Stimulated activated CD8-positive, alpha-beta memory T cell treated with anti-CD3 and anti-CD28 coated beads, Interleukin-2, amount 100 ng/mL, for 1 hour (primary cell): ENCODE measurements at places on chromosomes 7 and 10.
A peak's percentile ranks its signal among the peaks of the same experiment; 100 is the strongest.

DNA sequence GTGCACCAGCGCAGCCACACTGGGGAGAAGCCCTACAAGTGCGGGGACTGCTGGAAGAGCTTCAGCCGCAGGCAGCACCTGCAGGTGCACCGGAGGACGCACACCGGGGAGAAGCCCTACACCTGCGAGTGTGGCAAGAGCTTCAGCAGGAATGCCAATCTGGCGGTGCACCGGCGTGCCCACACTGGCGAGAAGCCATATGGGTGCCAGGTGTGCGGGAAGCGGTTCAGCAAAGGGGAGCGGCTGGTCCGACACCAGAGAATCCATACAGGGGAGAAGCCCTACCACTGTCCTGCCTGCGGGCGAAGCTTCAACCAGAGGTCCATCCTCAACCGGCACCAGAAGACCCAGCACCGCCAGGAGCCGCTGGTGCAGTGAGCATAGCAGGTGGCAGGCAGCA, 12.9 kb downstream of the ZSCAN25 start:
- no peak for DNase-seq

GRCh38 chr10:22839639-22840038, 88.2 kb upstream of the ARMC3 start:
- no peak for DNase-seq

DNA sequence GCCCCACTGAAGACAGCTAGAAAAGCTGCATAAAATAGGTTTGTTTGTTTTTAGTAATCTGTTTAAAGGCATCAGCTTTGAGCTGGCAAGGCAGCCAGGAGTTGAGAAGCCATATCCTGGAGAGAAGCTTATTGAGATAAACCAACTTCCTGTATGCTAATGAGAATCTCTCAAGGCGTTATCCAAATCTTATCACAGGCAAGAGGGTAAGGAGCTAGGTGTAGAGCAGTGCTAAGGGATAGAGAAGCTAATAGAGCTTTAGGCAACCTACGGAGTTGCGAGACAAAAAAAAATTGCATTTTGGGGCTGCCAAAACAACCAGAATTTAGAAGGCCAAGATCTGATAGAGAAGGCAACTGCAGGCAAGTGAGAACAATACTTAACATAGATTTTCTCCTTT, 641.6 kb downstream of the SH2D4B start:
- DNase-seq, result no peak

DNA sequence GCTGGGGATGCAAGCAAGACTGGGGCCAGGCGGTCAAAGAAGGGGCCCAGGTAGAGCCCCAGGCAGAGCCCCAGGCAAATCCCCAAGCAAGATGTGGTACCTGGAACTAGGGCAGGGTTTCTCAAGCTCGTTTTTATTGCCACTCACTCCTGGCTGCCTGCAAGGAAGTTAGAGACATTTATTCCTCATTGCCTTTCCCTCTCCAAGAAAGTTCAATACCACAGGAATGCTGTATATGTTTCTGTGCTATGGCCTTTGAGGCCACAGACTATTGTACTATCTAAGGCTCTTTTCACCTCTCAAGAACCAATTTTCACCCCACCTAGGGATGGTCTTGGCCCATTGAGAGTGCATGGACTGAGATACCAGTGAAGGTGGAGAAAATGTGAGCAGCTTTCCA, 71.3 kb downstream of the TACC2 start:
- DNase-seq, result no peak

GRCh38 chr7:140161047-140161446, 15.7 kb downstream of the KDM7A start:
- no peak for DNase-seq

GRCh38 chr10:131655101-131655849, 245.5 kb upstream of the PPP2R2D start:
- no peak for DNase-seq

GRCh38 chr10:71725249-71725648, 5.7 kb upstream of the C10orf105 start:
- DNase-seq, result no peak

GRCh38 chr10:33520223-33520622, 185.8 kb upstream of the NRP1 start:
- DNase-seq, result no peak

DNA sequence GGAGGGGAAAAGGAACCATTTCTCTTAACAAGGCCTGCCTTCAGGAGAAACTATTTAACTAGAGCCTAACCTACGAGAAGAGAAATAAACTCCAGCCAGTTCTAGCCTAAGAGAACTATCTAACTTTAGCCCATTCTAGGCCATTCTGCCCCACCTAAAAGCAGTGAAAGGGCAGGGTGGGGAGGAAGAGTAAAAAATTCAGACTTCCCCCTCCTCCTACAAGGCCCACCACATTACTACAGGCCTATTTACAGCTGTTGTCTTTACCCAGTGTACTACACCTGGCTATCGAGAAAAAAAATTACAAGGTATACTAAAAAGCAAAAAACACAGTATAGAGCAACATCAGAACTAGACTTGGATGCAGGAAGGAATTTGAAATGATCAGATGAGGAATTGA, 93.0 kb downstream of the KMT2C start:
- DNase-seq, result no peak

DNA sequence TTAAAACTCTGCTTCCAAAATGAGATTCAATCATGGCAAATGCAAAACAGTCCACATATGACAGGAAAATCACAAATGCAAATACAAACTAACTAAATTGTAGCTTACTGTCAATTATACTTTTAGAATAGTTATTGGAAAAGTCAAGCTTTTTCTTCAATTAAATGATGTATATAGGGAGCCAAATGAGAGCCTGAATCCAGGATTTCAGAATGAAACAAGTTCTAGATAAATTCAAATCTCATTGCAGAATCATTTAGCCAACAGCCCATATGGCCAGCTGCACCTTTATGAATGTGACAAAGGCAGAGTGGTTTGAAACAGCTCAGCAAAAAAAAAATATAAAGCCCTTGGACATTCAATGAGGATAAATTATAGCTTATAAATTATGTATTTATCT, 82.2 kb upstream of the SCIN start:
- DNase-seq, result no peak

DNA sequence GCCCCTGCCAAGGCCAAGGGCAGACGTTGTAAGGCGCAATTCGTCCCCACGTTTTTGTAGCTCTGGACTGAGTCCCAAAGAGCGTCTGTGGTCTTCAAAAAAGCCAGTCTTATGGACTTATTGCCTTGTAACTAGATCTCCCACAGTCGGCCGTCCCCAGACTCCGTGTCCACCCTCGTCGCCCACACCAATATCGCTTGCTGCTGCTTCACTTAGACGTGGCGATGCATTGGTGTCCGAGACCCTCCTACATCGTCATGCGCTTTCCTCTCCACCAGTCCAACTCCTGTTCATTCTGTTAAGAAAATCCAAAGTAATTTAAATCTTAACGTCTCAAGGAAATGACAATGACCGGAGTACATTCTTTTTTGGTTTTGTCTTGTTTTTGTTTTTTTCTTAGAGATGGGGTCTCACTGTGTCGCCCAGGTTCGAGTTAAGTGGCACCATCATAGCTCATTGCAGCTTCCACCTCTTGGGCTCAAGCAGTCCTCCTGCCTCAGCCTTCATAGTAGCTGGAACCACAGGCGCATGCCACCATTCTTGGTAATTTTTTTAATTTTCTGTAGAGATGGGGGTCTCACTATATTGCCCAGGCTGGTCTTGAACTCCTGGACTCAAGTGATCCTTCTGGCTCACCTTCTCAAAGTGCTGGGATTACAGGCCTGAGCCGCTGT, 851 bp downstream of the KIFBP start:
- DNase-seq, result no peak

DNA sequence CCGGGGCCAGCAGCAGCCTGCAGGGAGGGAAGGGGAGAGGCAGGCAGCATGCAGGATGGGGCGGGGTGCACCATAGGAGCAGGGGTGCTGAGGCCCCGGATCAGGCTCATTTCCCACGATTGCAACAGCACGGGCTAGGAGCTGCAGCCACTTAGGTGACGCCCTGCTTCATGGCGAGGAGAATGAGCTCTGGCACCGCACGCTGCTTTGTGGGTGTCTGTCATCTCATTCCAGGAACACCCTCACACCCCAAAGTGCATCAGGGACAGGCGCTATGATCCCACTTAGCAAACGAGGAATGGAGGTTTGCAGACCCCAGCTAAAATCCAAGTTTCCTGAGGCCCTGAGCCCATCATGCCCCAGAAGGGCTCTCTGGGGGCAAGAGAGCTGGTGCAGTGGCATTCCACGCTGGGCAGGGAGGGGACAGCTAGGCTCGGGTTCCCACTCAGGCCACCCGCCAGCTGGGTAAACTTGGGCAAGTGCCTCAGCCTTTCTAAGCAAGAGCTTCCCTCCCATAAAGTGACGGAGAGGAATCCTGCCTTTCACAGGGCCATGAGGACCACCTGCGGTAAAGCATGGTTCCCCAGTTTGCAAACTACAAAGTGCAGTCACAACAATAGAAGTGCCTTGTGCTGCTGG, 9.3 kb downstream of the KCNH2 start:
- no peak for DNase-seq

DNA sequence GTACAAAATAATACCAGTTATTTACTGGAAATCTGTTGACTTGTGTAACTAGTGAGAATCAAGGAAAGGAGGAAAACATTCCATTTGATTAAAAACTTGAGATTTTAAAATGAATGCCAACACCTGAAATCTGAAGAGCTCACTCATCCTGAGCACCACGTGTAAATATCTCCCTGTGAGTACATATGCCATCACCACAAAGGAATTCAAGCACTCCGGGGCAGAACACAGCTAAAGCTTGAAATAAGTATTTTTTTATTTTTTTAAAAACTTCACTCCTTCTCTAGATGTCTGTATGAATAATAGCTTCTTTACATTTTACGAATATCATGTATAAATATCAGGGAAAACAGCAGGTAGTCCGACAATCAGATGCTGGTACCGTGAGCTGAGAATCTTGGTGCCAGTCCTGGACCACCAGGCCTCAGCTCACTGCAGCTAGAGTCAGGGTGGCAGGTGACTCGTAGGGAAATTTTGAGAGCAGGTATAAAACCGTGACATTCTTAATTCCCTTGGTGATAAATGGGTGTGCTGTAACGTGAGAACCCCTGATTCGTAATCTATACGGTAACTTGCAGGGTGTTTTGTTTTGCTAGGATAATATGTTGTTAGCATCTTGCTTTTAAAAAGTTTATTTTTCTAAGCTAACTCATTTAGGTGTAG, 12.7 kb downstream of the LMTK2 start:
- no peak for DNase-seq

GRCh38 chr10:46222364-46222935, 64.3 kb upstream of the ANTXRL start:
- no peak for DNase-seq

- no peak for DNase-seq
Measured at GRCh38 chr10:33141251-33141650, 183.2 kb upstream of the ITGB1 start.

DNA sequence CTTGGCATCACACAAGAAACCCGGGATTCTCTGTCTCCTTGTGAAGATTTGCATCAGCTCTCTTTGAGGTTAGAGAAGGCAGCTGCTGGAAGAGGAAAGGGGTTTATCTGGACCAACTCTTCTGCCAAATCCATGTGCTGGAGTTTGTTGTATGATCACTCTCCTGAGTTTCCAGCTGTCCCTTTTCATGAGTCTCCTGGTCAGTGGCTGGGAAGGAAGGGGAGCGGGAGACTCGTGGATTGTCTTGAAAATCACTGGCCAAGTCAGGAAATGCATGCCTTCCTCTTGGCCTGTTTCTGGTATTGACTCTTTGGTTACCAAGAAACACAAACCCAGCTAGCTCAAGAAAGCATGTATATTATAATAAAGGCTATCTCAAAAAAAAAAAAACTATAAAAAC, 38.8 kb downstream of the TACR2 start:
- DNase-seq, result no peak

DNA sequence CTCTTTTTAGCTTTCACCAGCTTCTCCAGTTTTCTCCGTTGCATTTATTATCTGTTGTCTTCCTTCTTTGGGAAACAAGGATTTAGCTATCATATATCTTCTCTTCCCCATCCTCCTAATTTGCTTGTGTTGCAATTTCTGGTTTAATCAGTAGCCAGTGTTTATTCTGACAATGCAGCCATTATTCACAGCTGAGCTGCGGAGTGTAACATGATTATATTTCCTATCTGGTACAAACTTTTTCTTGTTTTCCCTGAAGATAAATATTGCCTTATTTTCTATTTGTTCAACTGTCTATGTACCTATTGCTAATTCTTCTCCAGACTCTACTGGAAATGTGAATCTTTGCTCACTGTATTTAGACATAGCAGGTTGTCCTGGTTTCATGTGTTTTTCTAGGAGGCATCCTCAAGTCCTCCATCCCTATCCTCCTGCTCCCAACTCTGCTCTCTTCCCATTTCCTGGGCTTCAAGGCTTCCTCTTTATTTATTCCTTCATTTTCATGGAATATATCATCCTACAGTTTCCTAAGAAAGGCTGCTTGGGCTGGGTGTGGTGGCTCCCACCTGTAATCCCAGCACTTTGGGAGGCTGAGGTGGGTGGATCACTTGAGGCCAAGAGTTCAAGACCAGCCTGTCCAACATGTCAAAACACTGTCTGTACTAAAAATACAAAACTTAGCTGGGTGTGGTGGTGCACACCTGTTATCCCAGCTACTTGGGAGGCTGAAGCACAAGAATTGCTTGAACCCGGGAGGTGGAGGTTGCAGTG, 72.4 kb upstream of the KDM7A start:
- DNase-seq, result no peak

GRCh38 chr7:159022238-159022993, 122.3 kb downstream of the VIPR2 start:
- no peak for DNase-seq

- no peak for DNase-seq
Measured at GRCh38 chr10:115844591-115844990, 428.4 kb downstream of the GFRA1 start.

DNA sequence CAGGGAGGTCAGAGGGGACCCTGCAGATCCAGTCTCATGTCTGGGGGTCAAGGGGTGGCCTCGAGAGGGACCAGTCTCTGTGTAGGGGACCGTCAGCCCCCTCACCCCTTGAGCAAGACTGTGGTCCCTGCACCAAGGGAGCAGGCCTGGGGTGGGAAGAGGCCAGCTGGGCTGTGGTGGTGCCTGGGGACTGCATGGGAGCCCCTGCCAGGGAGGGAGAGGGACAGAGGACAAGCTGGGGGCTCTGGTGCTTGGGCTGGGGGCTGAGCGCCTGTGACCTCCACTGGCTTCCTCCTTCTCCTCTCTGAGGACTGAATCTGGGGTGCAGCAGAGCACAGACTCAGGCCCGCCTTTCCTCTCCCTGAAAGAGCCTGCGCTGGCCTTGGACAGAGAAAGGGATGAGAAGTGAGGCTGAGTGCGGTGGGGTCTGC, 771 bp upstream of the PILRB start:
- DNase-seq, result no peak

GRCh38 chr10:78944723-78945312, 123.9 kb upstream of the ZMIZ1 start:
- DNase-seq, result no peak

DNA sequence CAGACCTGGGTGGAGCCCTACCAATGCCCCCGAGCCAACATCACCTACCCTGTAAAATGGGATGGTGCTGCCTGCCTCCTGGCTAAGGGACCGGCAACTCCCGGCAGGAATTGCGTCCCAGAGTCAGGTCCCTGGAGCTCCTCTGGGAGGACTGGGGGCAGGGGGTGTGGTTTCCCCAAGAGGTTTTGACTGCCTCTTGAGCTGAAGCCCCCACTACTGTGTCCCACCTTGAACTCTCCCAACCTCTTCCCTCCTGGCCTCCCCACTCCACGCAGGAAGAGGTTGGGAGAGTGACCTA, 1.3 kb downstream of the SH2B2 start:
- DNase-seq, result no peak

- DNase-seq, result peak; percentile 65
Measured at GRCh38 chr7:150974468-150975391, 3.4 kb downstream of the KCNH2 start.
